K562 (cell line): ENCODE measurements at places on chromosomes 7 and 10.

GRCh38 chr10:46255801-46256747 lies 30.7 kb upstream of the ANTXRL start:
- H3K27me3 ChIP-seq: peaks cover 38% of the 10 kb centered on the region
- H3K36me3 ChIP-seq: no peaks in the 10 kb centered on the region
- no peak overlapping the region for H3K27ac ChIP-seq
- DNase-seq: peak; percentile 80

DNA sequence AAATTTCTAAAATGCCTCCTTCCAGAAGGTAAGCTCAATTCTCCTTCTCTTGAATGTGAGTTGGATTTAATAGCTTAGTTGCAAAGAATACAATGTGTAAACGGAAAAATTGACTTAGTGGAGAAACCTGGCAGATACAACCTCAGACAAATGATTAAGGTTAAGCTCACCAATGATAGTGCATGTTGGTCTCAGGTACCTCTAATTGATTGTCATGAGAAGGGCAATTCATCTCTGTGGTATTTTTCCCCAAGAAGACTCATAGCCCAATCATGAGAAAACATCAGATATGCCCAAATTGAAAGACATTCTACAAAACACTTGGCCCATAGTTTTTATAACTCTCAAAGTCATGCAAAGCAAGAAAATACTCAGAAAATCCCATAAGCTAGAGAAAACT lies 36.2 kb upstream of the TMEM106B start:
- H3K4me1 ChIP-seq: no peaks in the 10 kb centered on the region
- H3K36me3 ChIP-seq: no peaks in the 10 kb centered on the region
- no peak overlapping the region for H3K27ac ChIP-seq
- DNase-seq: no peak
- no peaks in the 10 kb centered on the region for H3K27me3 ChIP-seq

- DNase-seq: no peak
- no peaks in the 10 kb centered on the region for H3K27me3 ChIP-seq
- H3K4me1 ChIP-seq: no peaks in the 10 kb centered on the region
- no peak overlapping the region for H3K27ac ChIP-seq
- no peaks in the 10 kb centered on the region for H3K36me3 ChIP-seq
- H3K4me3 ChIP-seq: no peak overlapping the region
Observed at GRCh38 chr10:114615600-114616007, 42.5 kb downstream of the ABLIM1 start.

- no peaks in the 10 kb centered on the region for H3K27me3 ChIP-seq
- no peak overlapping the region for H3K4me3 ChIP-seq
- no peak for DNase-seq
- H3K36me3 ChIP-seq: peaks cover 56% of the 10 kb centered on the region
Observed at GRCh38 chr7:138585283-138585993, 115.7 kb downstream of the SVOPL start.

GRCh38 chr7:131482800-131483199 lies 73.6 kb downstream of the PODXL start:
- no peaks in the 10 kb centered on the region for H3K27me3 ChIP-seq
- H3K4me1 ChIP-seq: no peaks in the 10 kb centered on the region
- H3K36me3 ChIP-seq: peaks cover 21% of the 10 kb centered on the region; the same call in 2 of the 3 replicates
- no peak overlapping the region for H3K4me3 ChIP-seq

DNA sequence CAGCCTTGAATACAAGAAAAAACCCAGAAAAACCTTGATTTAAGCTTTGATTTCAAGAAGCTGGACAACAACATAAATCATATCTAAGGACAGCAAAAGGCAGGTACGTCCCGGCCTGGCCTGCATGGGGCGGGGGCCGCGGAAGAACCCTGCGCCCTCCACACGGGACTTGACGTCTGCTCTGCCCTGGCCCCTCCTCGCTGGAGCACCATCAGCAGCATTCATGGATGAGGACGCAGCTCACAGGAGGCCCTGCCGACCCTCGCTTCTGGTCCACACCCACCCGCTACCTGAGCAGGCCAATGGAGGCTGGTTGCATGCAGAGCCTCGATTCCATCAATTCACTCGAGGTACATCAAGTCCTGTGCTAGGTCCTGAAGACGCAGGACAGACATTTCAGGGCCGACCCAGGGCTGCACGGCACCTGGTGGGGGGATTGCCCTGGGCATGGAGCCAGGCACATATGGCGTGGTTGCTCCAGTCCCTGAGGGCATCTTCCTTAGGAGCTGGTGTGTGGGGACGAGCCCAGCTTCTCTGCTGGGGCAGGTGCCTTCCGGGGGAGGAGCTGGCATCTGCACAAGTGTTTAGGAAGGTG lies 63.1 kb upstream of the NKX6-2 start:
- DNase-seq: no peak
- no peaks in the 10 kb centered on the region for H3K4me1 ChIP-seq
- no peaks in the 10 kb centered on the region for H3K36me3 ChIP-seq
- peaks cover 11% of the 10 kb centered on the region for H3K27me3 ChIP-seq
- no peak overlapping the region for H3K27ac ChIP-seq

DNA sequence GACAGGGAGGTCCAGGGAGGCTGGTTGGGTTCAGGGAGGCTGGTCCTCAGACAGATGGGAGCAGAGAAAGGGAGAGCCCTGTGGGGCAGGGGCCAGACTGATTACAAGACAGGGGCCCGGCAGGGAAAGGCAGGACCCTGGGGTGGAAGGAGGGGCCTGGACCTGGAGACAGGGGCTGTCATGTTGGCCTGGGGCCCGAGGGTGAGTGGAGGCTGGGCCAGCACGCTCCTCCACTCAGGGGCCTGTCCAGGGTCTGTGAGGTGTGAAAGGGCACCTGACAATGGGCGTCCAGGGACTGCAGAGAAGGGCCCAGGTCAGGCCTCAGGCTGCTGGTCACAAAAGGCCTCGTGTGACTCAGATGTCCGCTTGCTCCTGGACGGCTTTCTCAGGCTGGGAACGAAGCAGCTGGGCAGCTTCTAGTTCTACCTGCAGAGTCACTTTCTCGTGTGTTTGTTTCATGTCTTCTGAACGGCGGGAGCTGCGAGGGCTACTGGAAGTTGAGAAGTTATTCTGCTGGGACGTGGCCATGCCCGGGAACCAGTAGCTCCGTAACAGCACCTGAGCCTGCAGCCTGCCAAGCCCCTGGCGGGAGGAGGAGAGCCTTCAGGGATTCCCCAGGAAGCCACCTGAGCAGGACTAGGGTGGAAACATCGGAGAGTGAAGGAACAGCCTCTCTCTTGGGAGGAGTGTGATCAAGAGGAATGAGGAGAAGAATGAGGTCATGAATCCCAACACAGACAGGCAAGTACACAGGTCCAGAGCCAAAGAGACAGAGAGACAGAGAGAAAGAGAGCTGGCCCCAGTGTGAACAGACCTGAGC lies 65.8 kb downstream of the KLF6 start:
- no peaks in the 10 kb centered on the region for H3K36me3 ChIP-seq
- no peak overlapping the region for H3K27ac ChIP-seq
- H3K27me3 ChIP-seq: peaks cover 40% of the 10 kb centered on the region
- DNase-seq: no peak
- no peaks in the 10 kb centered on the region for H3K4me1 ChIP-seq

- H3K27me3 ChIP-seq: no peaks in the 10 kb centered on the region
- no peak for DNase-seq
- peaks cover 11% of the 10 kb centered on the region; the same call in 2 of the 3 replicates for H3K4me1 ChIP-seq
- peak overlapping the region; percentile 15; the same call in 1 of the 3 replicates for H3K27ac ChIP-seq
- H3K4me3 ChIP-seq: no peak overlapping the region
Observed at GRCh38 chr7:29841926-29842701, 35.8 kb downstream of the WIPF3 start.

- no peaks in the 10 kb centered on the region for H3K36me3 ChIP-seq
- H3K4me3 ChIP-seq: no peak overlapping the region
- H3K27me3 ChIP-seq: no peaks in the 10 kb centered on the region
- H3K4me1 ChIP-seq: no peaks in the 10 kb centered on the region
- no peak for DNase-seq
Observed at GRCh38 chr7:15105711-15106110, 203.2 kb upstream of the DGKB start.

- no peak overlapping the region for H3K4me3 ChIP-seq
- H3K27me3 ChIP-seq: no peaks in the 10 kb centered on the region
- H3K4me1 ChIP-seq: peaks cover 4% of the 10 kb centered on the region
- no peak overlapping the region for H3K27ac ChIP-seq
Observed at GRCh38 chr7:107846324-107846723, 43.3 kb upstream of the SLC26A3 start.

DNA sequence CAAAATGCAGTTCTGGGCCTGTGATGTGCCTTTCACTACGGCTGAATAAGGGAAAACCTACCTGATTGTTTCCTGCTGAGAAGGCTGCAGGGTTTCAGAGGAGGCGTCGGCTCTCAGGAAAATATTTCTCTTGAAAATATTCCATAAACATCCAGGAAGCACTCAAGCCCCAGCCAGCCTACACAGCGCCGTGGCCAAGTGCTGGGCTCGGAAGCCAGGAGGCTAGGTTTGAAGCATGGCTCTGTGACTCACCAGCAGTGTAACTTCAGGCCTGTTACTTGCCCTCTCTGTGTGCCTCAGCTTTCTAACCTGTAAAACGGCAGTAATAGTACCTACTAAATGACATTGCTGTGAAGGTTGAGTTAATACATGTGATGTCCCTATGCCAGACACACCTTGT lies 399.1 kb downstream of the GATA3 start:
- no peaks in the 10 kb centered on the region for H3K27me3 ChIP-seq
- no peak overlapping the region for H3K27ac ChIP-seq
- H3K36me3 ChIP-seq: no peaks in the 10 kb centered on the region
- no peak for DNase-seq
- H3K4me1 ChIP-seq: no peaks in the 10 kb centered on the region

- H3K27me3 ChIP-seq: no peaks in the 10 kb centered on the region
- no peak overlapping the region for H3K27ac ChIP-seq
- DNase-seq: no peak
- 0 out of 2 replicates have a peak, but pooled peaks cover 3% of the 10 kb centered on the region for H3K4me1 ChIP-seq
- peaks cover 88% of the 10 kb centered on the region; the same call in 2 of the 3 replicates for H3K36me3 ChIP-seq
- no peak overlapping the region for H3K4me3 ChIP-seq
Observed at GRCh38 chr7:152132812-152133211, 107.3 kb downstream of the GALNT11 start.

GRCh38 chr10:87935290-87936141 lies 72.1 kb downstream of the PTEN start:
- H3K27me3 ChIP-seq: no peaks in the 10 kb centered on the region
- no peak overlapping the region for H3K27ac ChIP-seq
- DNase-seq: no peak
- H3K4me1 ChIP-seq: peaks cover 7% of the 10 kb centered on the region; the same call in 2 of the 3 replicates

DNA sequence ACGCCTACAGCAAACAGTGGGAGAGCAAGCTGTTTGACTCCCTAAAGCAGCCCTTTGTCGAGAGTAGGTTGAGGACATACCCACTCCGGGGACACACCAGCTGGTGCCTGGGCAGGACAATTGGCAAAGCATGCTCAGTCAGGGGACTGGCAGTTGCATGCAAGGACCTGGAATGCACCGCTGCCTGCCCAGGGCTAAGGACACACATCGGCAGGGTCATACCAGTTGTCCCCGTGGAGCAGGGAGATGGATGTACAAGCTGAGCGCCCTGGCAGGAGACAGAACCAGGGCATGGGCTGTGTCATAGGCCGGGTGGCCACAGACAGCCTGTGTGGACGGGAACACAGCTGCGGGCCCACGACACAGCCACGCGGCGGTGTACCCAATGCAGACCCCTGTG lies 18.3 kb upstream of the ELN start:
- no peak overlapping the region for H3K27ac ChIP-seq
- peaks cover 74% of the 10 kb centered on the region for H3K27me3 ChIP-seq
- no peak for DNase-seq
- peaks cover 16% of the 10 kb centered on the region for H3K4me1 ChIP-seq
- no peak overlapping the region for H3K4me3 ChIP-seq
